ENCODE measurements at places on chromosomes 7 and 10.

GRCh38 chr7:35565927-35566326 lies 129.0 kb downstream of the HERPUD2 start:
- DNase-seq = no peak

- no peak for DNase-seq
Observed at GRCh38 chr7:156080046-156080445, 267.8 kb upstream of the SHH start.

DNA sequence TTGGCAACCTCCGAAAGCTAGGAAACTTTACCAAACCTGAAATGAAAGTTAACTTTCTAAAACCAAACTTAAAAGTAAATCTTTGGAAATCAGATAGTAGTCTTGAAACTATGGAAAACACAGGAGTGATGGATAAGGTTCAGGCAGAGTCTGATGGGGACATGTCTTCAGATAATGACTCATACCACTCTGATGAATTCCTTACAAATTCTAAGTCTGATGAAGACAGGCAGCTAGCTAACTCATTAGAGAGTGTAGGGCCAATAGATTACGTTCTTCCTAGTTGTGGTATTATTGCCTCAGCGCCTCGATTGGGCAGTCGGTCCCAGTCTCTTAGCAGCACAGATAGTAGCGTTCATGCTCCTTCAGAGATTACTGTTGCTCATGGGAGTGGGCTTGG lies 45.9 kb downstream of the MCMBP start:
- DNase-seq = no peak

- DNase-seq = no peak
Observed at GRCh38 chr7:133934262-133934976, 192.7 kb upstream of the LRGUK start.

DNA sequence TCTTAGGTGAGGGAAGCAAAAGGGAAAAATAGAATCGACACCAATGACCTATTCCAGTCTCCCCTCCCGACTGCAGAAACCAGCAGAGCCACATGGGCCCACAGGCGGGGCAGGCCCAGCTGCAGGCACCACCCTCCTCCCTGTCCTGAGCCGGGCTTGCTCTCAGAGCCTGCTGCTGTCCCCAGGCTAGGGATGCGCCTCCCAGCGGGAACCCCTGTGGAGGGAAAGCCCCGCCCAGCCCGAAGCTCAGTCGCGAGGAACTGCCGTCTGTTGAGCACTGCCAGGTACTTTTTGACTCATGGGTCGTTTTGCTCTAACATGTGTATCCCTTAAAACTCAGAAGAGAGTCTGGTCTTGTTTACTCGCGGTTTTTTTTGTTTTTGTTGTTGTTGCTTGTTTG lies 124.5 kb upstream of the RET start:
- no peak for DNase-seq

- no peak for DNase-seq
Observed at GRCh38 chr10:122379537-122379936, 5.0 kb downstream of the PLEKHA1 start.

GRCh38 chr7:29915481-29916215 lies 74.0 kb downstream of the SCRN1 start:
- DNase-seq = no peak

DNA sequence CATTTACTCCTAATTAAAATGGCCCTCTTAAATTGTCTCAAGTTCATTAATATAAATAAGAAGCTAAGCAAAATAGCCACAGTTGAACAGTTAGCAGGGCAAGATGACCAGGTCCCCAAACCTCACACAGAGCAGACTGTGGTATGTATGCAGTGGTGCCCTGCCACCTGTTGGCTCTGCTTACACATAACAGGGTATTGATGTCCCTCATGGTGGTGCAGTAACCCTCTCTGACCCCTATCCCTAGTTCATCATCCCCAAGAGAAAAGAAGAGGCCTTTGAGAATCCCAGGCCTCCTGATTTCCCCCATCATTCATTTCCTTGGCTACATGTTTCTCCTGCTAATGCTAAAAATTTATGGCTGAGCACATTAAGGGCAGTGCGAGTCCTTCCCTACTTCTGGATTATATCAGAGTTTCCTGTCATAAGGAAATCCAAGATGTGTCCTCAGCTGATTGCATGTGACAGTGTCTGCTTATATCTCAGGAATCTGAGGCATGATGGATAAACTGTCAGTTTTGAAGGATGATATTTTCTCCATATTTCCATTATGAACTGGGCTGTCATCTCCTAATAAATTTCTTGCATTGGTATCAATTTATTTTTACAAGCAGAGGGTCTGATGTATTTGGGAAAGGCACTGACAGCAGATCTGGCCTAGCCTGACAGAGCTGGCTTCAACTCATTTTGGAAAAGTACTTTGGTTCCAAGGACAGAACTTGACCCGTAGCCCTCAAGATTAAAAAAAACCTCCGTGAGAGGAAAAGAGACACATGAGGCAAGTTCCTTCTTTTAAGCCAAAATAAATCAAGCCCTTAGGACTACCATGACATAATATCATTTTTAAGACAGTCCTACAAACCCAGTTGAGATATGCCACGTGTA lies 880.6 kb downstream of the LRMDA start:
- no peak for DNase-seq

- DNase-seq = no peak
Observed at GRCh38 chr7:136104269-136104603, 127.1 kb upstream of the MTPN start.

- peak; percentile 72 for DNase-seq
Observed at GRCh38 chr10:86971232-86971991, 3.1 kb downstream of the ADIRF start.

DNA sequence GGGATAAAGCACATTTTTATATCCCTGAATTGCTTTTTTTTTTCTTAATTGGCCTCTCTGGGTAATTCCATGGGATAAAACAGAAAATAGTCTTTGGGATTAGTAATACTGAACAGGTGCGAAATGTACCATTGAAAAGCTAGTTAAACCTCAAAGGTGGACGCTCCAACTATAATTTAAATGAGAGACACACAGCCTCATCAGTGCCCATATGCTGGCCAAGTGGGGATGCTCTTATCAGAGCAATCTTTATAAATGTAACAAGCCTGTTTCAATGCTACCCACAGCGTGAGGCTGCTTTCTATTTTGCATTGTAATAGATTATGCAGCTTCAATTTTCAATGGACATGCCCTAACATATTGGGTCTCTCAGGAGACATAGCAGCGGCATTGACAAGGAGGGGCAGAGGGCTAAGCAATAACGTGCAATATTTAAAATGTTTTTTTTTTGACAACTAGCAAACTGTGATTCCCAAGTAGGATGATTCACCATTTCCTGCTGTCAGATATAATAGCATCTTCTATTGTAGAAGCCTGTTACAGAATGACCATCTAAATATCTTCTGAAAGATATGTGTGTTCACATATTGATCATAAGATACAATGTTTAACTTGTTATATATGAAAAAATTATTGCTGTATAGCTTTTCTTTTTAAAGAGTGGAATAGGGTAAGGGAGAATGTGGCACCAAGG lies 91.3 kb upstream of the BET1 start:
- no peak for DNase-seq

DNA sequence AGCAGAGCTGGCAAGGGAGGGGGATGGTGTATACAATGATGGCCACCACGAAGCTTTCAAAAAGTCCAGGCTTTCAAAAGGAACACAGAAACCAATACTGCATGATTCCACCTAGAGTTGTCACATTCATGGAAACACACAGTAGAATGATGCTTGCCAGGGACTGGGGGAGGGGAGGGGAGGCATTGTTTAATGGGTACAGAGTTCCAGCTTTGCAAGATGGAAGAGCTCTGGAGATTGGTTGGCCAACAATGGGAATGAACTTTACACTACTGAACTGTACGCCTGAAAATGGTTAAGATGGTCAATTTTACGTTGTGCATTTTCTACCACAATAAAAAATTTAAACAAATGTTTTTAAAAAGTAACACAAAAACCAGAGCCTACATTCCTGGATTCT lies 104.5 kb upstream of the KDM7A start:
- DNase-seq = no peak

GRCh38 chr10:106680061-106680460 lies 484.4 kb downstream of the SORCS1 start:
- DNase-seq = no peak

DNA sequence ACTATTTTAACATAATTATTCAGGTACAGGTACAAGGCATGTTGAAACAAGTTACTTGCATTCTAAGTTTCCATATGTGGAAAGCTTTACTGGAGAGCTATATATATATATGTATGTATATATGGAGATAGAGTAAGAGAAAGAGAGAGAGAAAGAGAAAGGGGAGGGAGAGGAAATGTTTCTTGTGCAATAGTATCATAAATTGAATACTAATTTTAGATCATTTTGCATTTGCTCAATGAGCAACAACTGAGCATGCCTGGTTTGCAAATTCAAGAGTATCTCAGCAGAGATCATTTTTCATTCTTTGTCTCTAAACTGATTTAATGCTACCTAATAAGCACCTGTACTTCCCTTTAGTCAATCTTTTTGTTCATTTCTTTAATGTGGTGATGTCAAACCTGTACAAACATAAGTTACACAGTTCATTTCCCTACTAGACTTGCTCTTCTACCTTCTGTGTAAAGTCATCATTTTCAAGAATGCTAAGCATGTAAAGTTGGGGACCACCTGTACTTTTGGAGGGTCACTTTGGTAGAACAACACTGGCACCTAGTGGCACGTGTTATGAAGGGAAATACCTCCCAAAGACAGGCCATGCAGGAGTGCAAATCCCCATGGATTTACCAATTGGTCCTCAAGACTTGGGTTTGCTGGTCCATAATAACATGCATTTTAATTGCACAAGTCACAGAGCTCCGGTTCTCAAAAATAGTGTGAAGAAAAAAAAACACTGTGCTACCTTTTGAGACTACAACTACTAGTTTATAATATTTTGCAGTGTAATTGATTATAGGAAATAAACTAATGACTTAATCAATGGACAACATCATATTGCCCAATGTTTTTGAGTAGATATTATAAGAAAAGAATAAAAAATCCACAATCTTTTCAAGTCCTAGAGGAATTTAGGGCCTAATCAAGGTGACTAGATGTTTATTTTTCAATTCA lies 431.2 kb upstream of the IGFBP3 start:
- no peak for DNase-seq

DNA sequence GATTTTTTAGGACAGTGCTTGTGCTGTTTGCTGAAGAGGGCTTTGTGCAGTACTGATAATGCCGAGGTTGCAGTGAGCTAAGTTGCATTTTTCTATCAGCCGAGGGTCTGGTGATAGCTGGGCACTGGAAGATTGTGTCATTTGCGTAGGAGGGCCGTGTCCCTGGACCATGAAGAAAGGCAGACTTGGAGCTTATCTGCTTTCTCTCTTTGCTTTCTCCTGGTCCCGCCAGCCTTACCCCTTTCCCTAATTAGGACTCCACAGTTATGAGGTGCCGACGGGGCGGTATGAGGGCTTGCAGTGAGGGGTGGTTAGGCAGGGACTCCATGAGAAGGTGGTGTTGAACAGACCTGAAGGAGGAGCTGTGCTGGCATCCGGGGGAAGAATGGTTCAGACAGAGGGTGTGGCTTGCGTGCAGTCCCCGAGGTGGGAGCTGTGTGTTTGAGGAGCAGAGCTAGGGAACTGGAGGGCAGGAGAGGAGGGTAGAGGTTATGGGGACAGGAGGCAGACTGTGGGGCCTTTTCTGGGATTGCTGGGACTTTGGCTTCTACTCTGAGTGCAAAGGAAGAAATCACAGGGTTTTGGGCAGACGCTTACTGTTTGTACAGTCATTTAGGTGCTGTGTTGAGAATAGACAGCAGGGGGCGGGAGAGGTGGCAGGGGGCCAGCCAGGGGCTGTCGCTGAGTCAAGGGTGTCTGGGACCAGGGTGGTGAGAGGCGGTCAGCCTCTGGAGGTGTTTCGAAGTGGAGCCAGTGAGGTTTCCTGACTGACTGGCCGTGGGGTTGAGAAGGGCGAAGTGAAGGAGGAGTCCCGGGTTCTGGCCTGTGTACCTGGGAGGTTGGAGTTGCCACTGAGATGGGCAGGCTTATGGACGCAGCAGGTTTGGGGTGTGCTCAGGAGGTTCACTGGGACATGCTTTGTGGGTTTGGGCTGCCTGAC lies 43.4 kb downstream of the PRF1 start:
- DNase-seq = peak; percentile 69

- no peak for DNase-seq
Observed at GRCh38 chr10:113415246-113415645, 137.6 kb upstream of the HABP2 start.

DNA sequence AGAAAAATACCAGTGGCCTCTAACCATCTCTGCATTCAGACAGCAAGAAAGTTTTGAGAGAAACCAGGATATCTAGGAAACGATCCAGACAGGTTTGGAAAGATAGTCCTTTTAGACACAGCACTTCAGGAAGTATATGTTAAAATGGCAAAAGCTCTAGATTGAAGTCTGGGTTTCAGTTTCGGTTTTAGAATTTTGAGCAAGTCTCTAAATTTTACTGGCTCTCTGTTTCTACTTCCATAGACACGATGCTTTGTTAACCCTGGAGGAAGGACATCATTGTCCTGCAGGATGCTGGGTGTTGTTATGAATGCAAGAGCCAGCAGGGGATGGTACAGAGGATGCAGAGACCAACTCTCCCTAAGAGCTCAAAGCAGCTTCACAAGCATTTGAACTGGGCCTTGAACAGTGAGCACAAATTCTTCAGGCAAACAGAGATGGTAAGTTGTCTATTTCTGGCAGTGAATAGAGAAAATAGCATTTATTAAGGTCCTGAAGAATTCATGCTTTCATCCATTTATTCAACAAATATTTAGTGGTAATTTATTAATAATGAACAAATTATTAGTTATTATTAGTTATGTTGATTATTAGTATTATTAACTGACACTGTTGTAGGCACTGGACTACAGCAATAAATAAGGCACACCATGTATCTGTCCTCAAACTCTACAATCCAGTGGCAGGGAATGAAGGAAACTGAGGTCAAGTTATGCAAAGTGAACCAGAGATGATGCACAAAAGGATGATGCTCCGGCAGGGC lies 152.7 kb upstream of the NRP1 start:
- no peak for DNase-seq

- DNase-seq = no peak
Observed at GRCh38 chr10:62778125-62778524, 26.4 kb upstream of the ADO start.

DNA sequence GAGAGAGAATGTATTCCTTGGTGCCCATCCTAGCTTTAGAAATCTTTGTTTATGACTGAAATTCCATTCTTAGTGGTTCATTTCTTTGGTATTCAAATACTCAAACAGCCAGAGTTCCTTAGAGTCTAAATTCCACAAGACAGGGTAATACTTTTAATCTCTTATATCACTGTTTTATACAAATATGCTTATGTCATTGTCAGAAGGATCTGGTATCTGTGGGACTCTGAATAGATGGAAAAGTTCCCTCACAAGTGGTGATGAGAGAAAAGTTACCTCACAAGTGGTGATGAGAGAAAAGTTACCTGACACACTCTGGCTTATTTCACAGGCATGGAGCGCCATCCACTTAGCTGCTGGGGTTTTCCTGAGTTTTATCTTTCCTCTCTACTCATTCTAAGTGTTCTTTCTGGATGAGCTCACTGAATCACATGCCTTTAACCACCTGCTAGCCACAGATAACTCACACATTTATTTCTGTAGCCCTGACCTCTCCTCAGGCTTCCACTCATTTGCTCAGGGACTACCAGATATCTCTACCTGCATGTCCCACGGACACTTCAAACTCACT lies 784.0 kb downstream of the SUGCT start:
- DNase-seq = no peak

GRCh38 chr10:86178401-86179152 lies 188.0 kb downstream of the GRID1 start:
- no peak for DNase-seq

All from activated gamma-delta T cell treated with anti-CD3 and anti-CD28 coated beads, Interleukin-2, amount 50 U/mL, for 16 hours (primary cell).